ENCODE measurements at places on chromosomes 7 and 10.

GRCh38 chr7:91685544-91685943, 195.0 kb downstream of the MTERF1 start:
- peak; percentile 77 for DNase-seq

GRCh38 chr10:20407357-20407756, 489.8 kb downstream of the NEBL start:
- no peak for DNase-seq

DNA sequence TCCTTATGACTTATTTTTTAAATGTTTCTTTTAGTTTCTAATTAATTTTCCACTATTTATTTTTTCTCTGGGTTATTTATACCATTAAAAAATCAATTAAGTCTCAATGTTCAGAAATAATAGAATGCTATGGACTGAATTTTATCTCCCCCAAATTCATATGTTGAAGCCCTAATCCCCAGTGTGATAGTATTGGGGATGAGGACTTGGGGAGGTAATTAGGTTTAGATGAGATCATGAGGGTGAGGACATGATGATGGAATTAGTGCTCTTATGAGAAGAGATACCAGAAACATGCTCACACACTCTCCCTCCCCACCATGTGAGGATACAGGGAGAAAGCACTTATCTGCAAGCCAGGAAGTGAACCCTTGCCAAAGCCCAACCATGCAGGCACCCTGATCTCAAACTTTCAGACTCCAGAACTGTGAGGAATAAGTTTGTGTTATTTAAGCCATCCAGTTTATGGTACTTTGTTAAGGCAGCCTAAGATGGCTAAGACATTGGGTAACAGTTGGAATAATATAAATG, 202.6 kb downstream of the MDFIC start:
- DNase-seq, result peak; percentile 68

DNA sequence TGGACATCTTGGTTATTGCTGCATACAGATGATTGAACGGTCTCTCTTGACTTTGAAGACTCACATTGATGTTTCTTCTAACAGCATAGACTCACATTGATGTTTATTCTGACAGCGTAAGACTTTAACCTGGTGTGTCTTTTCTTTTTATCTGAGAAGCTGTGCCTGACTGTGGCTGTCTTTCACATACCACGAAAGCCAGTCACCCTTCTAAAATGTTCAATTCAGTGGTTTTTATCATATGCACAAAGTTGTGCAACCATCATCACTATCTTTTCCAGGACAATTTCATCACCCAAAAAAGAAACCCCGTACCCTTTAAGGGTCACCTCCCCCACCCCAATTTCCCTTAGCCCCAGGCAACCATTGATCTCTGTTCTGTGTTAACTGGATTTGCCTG, 24.7 kb downstream of the CELF2 start:
- DNase-seq, result peak; percentile 42

GRCh38 chr10:116833986-116834985, 15.0 kb upstream of the ENO4 start:
- DNase-seq, result no peak

DNA sequence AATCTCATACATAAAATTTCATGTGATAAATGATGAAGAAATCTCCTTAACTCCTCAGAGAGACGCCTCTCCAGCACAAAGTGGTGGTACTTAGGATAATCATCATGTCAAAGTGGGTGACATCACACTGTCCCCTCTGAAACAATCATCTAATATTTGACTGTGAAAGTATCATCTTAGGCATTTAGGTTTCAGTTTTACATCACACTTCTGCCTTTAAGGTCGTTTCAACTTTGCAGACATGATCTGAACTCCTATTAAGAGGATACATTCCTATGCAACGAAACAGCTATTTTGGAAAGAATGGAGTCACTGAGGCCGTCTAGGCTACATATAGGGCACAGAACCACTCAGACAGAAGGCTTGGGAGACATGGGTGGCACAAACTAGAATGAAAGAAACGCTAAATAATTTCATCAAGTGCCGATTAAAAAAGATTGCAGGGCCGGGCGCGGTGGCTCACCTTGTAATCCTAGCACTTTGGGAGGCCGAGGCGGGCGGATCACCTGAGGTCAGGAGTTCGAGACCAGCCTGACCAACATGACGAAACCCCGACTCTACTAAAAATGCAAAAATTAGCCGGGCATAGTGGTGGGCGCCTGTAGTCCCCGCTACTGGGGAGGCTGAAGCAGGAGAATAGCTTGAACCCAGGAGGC, 2.0 kb downstream of the VOPP1 start:
- no peak for DNase-seq

- no peak for DNase-seq
Observed at GRCh38 chr7:157682064-157682945, 345.5 kb downstream of the DNAJB6 start.

DNA sequence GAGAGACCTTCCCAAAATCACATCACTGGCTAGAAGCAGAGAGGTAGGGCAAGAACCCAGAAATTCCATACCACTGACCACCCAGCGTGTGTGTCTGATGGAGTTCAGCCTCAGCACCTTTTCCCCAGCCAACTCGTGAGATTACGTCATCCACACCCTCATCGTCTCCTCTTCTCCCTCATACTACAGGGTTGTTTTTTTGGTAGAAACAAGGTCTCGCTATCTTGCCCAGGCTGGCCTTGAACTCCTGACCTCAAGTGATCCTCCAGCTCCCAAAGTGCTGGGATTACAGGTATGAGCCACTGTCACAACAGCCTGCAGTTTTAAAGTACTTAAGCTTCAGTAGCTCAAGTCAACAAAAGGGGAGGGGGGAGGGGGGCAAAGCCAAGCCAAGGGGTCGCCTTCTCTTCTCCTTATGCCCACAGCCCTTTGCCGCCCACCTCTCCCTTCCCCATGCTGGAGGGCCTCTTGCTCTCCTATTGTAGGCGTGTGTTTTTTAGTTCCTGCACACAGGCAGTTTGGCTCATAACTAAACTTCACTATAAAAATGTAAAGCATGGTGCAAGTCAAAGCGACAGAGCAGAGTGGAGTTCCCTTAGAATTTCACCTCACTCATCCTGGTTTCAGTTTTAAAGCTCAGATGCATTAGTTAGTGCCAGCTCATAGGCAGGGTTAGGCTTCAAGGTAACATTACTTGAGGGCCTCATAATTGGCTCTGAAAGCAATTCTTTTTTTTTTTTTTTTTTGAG, 5.2 kb upstream of the PRDX3 start:
- no peak for DNase-seq

DNA sequence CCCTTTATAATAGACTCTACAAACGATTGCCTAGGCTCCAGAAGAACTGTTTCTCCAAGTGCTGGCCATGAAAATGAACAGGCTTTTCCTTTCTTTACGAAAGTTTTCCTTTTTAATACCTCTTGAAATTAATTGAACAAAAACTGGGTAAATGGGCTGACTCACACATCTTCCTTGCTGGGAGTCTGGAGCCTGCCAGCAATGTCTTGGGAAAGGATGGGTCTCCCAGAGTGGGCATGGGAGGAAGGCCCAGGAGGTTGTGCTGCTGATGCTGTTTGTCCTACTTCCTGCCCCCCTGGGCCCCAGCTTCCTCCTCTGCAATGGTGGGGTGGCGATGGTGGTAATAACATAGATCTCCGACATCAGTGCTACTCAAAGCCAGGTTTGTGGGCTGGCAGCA, 174.1 kb downstream of the RPS24 start:
- no peak for DNase-seq

GRCh38 chr10:125284875-125285597, 124.7 kb upstream of the CTBP2 start:
- no peak for DNase-seq

DNA sequence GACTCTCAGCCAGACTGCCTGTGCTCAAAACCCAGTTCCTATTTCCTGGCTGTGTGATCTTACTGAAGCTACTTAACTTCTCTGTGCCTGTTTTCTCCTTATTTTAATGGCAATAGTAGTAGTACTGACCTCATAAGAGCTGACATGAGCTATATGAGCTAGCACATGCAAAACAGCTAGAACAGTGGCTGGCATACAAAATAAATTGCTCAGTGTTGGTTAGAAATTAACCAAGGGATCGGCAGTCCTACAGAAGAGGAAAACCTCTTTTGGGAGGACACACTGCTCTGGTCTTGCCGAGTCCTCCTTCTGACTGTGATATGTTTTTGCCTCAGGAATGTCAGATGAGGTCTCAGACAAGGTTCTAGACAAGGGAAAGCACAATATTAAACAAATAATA, 322.6 kb downstream of the GRM8 start:
- no peak for DNase-seq

- peak; percentile 54 for DNase-seq
Observed at GRCh38 chr10:3763852-3764625, 21.0 kb downstream of the KLF6 start.

DNA sequence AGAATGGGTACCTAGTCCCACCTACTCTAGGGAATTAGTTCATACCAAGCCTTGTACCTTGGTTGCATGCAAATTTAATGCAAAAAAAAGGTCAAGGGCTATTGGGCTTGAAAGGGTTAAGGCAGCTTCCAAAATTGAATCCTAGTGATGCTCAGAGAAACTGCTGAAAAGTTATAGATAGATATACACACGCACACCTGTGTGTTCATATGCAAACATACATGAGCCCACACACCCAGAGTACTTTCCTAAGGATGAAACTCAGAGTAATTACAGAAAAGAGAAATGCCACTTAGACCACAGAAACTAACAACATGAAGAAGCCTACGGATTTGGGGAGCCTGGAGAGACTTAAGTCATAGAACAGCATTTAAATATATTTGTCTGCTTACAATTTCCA, 1.5 kb downstream of the SLC25A13 start:
- no peak for DNase-seq

GRCh38 chr7:100080907-100081534, 502 bp downstream of the ZNF3 start:
- no peak for DNase-seq

GRCh38 chr7:100683659-100684533, 10.2 kb downstream of the GIGYF1 start:
- no peak for DNase-seq

GRCh38 chr10:117964536-117964935, 82.2 kb downstream of the RAB11FIP2 start:
- DNase-seq, result no peak

GRCh38 chr10:84541289-84541637, 212.9 kb downstream of the CCSER2 start:
- DNase-seq, result no peak

DNA sequence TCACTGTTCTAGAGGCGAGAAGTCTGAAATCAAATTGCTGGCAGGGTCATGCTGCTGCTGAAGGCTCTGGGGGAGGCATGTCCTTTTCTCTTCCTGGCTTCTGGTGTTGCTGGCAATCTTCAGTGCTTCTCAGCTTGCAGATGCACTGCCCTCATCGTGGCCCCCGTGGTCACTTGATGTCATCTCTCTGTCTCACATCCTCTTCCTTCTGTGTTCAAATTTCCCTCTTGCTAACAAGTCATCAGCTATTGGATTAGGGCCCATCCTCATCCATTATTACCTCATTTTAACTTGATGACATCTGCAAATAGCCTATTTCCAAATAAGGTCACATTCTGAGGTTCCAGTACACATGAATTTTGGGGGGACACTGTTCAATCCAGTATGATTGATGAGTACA, 36.6 kb upstream of the SRGN start:
- DNase-seq, result peak; percentile 37

- DNase-seq, result no peak
Observed at GRCh38 chr10:98516352-98516751, 69.6 kb upstream of the HPS1 start.

DNA sequence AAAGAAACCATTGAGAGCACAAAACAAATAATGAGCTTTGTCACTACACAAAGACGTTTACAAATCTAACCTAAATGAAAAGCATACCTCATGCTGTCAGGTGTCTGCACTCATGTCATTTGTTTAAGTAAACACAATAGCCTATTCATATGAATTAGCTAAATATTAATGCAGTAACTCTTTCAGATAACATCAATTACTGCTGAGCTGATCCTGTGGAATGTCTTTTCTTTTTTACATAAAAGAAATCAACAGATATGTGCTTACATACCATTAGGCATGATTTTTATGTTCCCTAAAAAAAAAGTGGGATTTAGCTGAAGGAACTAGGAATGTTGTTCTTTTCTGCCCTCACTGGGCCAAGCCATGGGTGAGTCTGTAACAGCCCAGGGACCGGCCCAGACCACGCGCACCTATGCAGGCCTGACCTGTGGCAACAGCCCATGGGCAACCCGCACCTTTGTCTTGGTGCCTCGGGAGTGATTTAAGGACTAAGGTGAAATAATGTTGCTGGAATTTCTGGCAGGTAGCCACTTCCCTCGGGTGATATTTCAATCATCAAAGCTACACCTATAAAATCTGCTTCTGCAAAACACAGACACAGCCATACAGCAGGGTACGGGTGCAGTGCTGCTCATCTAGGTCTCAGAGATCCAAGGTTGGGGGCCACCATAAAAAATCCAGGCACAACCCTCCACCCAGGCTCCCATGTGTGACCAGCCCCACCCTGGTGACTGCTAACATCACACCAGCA, 44.6 kb downstream of the FGFR2 start:
- no peak for DNase-seq

GRCh38 chr10:32317795-32318357, 29.1 kb downstream of the EPC1 start:
- no peak for DNase-seq

- no peak for DNase-seq
Observed at GRCh38 chr7:110569486-110570205, 521.3 kb upstream of the LRRN3 start.

DNA sequence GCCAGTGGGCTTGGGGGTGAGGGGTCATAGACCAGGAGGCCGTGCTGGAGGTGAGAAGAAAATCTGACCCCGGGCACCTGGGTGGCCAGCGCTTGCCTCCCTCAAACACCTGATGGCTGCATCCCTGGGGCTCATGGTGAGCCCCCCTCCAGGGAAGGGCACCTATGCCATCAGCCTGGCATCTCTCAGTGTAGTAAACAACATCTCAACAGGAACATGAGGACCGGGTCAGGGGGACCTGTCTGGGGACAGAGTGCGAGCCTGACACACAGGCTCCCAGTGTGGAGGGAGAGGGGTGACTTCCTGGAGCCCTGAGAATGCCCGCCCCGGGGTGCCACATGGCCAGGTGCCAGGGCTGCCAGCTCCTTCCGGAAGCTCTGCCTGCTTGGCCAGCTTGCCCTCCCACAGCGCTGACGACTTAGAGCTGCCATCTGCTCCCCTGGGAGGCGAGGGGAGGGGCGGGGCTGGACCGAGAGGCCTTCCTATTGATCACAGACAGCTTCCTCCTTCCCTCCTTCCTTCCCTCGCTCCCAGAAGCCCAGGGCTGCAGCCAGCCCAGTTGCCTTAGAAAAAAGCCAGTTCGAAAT, 12.3 kb downstream of the STX1A start:
- no peak for DNase-seq

DNA sequence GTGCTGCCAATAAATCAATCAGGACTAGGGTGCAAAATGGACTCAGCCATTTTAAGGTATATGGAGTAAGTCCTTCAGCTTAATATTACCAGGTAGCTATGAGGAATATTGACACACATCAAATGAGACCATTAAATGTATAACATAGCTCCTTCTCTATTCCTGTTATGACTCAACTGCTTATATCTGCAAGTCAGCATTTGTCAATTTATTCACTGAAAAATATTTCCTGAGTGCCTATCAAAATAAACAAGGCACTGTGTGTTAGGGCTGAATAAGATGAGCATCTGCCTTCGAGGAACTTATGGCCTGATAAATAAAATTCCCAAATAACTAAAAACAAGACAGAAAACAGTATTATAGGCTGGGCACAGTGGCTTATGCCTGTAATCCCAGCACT, 113.8 kb downstream of the CDK6 start:
- no peak for DNase-seq

Data from cardiac muscle cell (in vitro differentiated cells and primary cell).